ENCODE measurements at places on chromosomes 13 and 19.
A peak's percentile ranks its signal among the peaks of the same experiment; 100 is the strongest.

DNA sequence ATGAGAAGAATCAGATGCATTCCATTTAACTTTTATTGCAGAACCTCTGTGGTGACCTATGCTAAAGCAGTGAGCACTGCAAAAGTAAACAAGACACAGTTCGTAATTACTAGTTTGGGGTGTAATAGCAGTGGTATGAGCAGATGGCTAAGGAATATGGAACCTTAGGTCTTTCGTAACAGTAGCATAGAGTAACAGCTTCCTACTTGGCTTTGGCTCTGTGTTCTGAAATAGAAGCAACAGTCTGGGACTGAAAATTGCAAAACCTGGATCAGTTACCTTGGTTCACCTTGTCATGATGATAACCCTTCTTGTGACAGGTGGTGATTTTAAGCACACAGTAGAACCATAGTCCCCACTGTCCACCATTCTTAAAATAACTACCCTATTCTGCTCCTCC is 303.4 kb downstream of the GPC6 start:
- DNase-seq, result no peak

DNA sequence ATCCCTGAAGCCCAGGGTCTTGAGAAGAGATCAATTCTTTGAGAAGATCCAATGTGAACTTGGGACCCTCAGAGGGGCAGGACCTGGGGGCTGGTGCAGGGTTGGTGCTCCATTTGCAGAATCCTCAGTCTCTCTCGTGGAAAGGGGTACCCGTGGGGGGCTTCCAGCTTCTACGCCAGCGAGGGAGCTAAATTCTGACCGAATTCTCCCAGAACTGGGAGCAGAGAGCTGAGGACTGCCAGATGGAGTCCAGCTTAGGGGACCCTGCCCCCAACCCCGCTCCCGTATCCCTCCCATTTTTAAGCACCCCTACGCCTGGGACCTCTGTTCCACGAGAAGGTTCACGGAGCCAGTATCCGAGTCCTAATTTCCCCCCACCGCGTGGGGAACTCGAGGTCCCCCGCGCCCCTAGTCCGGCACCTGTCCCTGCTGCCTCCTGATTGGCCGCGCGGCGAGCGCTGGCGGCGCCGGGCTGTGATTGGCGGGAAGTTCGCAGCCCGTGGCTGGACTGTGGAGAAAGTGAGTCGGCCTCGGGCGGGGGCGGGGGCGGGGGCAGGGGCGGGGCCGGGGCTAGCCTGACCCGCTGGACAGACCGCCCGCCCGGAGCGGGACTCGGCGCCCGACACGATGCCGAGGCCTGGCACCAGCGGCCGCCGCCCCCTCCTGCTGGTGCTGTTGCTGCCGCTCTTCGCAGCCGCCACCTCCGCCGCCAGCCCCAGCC is 4.4 kb upstream of the LTBP4 start:
- DNase-seq, result peak; percentile 87

- DNase-seq, result no peak
These were observed 304.4 kb downstream of the DCLK1 start for GRCh38 chr13:35826626-35827254.

DNA sequence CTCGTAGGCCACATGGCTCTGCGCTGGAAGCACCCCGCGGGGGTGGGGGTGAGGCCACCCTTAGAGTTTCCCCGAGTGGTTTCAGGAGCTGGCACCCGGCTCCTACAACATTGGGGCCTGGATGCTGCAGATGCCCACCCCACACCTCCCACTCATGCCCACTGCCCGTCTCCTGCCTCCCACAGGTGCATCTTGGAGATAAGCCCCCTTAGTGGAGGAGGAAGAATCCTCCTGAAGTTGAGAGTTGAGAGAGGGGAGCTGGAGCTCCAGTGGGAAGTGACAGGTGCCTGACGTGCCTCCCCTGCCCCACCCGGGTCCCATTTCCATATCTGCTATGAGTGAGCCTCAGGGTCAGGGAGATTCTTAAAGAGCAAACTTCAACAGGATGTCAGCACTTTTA is 341.3 kb downstream of the TEX29 start:
- peak; percentile 24 for DNase-seq

GRCh38 chr19:1229056-1229923 is 8.5 kb downstream of the CBARP start:
- DNase-seq, result no peak

- no peak for DNase-seq
These were observed 1.8 kb upstream of the ATP11A start for GRCh38 chr13:112687836-112688559.

DNA sequence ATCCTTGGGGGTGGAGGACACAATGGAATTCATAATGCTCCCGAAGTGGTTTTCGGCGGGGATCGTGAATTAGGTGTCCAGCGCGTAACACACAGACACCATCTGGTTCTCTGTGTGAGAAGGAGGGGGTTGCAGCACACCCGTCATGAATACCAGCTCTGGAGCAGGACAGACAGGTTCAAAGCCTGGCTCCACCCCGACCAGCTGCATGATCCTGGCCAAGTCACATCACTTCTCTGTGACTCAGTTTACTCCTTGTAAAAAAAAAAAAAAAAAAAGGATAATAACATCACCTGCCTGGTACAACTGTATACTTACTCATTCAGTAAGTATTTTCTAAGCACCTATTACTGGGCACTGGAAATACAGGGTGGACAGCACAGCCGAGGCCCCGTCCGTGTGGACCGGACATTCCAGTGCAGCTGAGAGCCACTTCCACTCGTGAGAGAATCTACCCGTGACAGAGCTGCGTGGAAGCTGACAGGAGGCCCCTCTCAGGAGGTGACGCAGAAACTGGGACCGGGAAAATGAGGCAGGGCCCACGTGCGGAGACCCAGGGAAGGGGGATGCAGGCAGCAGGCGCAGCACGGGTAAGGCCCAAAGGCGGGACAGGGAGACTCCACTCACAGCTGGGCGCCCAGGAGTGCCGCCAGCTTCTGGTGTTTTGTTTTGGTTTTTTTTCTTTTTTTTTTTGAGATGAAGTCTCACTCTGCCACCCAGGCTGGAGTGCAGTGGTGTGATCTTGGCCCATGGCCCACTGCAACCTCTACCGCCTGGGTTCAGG is 12.0 kb downstream of the RDH13 start:
- no peak for DNase-seq
